Lung microvascular endothelial cell (primary cell): ENCODE measurements at places on chromosomes 2 and 18. TPM values are rescaled to one million over a fixed set of nuclear protein-coding genes. Genes with fewer than 3 reads are reported as not detected.
A peak's percentile ranks its signal among the peaks of the same experiment; 100 is the strongest.

CASP8 gene
- total RNA-seq: 9.5 and 13.1 TPM in 2 replicates

LBX2 gene
- total RNA-seq: 0.20 and 0.65 TPM in 2 replicates

UGT1A10 gene
- not detected in 2 replicates for total RNA-seq

LONRF2 gene
- total RNA-seq: under 0.01 TPM in 1 of 2 replicates, not detected in the other

GRCh38 chr2:95062242-95063085 is 37.0 kb downstream of the MAL start:
- no peak for DNase-seq

DNA sequence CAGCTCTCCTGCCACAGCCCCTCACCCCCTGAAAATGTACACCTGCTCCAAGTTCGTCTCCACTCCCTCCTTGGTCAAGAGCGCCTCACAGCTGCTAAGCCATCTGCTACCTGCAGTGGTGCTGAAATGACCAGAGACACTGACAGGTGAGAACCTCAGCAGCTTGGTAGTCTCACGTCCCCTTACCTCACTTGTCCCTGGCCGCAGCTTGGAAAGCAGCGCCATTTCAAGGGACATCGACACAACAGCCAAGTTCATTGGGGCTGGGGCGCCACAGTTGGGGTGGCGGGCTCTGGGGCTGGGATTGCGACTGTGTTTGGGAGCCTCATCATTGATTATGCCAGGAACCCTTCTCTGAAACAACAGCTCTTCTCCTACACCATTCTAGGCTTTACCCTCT is 47.5 kb downstream of the ANKRD44 start:
- DNase-seq: no peak

DNA sequence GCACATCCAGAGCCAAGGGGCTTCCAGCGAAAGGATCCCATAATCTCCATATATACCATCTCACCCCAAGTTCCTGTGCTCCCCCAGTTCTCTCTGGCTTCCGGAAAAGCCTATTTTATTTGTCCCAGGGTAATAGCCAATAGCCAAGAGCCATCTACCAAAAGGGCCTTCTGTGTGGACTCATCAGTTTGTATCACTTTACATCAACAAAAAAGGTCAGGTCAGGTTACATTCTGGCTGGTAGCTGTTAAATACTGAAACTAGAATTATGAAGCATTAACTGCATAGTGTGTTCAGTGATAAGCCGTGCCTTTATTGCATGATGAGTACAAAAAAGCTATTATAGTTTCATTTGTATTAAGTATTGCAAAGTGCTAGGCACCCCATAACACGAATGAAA is 223.7 kb downstream of the IRS1 start:
- no peak for DNase-seq

DNA sequence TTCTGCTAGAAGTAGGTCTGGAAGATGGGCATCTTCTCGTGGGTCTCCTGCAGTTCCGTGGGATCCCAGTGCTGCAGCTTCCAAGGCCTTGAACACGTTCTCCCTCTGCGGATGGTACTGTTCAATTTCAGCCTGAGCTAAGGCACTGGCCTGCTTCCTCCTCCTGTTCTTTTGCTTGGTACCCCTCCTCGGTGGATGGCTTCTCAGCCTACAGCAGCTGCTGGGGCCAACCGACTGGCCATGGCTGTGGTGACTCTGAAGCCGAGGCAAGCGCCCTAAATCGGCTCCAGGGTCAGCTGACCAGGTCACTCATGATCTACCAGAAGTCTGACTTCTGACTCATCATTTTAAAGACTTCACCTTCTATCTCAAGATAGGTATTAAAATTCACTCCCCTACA is 150.2 kb downstream of the NBAS start:
- DNase-seq: no peak

DNA sequence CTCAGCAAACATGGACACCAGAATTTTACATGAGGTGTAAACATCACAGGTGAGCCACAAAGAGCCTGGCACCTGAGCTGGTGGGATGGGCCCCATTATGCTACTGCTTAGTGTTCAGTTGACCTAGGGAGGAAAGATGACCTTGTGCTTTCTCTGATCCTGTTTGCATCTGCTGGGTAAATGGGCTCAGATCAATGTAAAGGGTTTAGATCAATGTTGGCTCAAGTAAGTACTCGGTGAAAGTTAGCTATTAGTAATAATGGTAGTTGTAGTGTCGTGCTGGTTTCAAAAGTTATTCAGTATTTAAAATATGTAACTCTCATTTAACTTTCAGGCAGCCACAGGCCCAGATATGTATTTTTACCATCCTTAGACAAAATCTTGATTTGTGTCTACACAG is 19.8 kb downstream of the ABHD3 start:
- DNase-seq: no peak

GRCh38 chr2:240060977-240061591 is 7.8 kb upstream of the OR6B3 start:
- peak; percentile 73 for DNase-seq

DNA sequence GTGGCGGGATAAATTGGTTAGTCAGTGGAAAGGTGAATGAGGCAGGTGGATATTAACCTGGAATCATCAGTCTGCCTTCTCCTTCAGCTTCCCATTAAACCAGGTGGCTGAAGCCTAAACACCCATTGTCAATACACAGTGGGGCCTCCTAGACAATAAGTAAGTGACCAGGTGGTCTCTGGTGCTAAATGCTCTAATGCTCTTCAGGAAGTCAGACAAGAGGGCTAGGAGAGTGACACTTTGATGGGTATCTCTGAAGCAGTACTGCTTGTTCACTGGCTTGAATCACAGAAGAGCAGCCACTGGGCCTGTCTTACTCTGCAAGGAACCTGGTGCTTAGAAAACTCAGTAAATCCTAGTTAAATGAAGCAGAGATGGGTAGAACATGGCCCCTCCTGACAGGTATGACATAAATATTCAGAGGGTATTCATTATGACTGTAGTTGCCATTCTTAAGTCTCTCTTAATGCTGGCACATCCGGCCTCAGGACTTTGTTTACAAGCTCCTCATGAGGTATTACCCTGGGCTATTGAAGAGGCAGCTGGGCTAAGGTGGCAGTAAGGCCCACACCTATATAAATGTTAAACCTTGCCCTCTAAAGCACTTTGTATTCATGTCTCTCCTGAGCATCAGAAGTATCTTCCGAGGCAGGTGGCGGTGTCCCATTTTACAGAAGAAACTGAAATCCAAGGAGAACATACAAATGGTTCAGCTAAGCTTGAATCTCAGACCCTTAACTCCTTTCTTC is 104.9 kb downstream of the NCK2 start:
- no peak for DNase-seq

DNA sequence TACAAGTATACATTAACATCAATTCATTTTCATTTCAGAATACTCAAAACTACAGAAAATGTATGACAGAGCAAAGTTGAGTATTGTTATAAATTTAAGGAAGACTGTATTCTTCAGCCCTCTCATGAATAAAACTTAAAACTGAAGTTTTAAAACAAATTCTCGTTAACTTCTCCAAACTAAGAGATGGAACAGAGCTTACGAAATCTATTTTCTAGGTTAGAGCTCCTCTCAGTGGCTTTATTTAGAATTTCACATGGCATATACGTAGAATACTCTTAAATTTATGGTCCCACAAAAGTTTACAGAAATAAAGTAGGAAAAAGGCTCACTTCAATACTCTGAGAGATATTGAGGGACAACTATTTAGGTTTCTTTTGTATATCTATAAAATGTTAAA is 612.1 kb downstream of the KCNJ3 start:
- peak; percentile 4 for DNase-seq

GRCh38 chr2:20596973-20597859 is 53.7 kb downstream of the HS1BP3 start:
- peak; percentile 84 for DNase-seq

GRCh38 chr2:58757971-58758370 is 516.8 kb upstream of the FANCL start:
- no peak for DNase-seq

- DNase-seq: no peak
Observed at GRCh38 chr2:52312486-52312885, 1280.6 kb upstream of the NRXN1 start.
